A549 treated with dexamethasone at 1 μM for 4 hours (cell line): ENCODE measurements at places on chromosomes 3 and 15. TPM values are rescaled to one million over a fixed set of nuclear protein-coding genes. Genes with fewer than 3 reads are reported as not detected.

The LMCD1 gene
- total RNA-seq = 55.9 to 82.1 TPM (median 63.8 TPM) in 5 replicates

The TERC gene
- 0.25 TPM in 1 of 5 replicates, not detected in the others for total RNA-seq

The MAGEF1 gene
- 25.7 to 29.2 TPM (median 28.0 TPM) in 5 replicates for total RNA-seq

The GRK7 gene
- total RNA-seq = not detected in 5 replicates

The MNS1 gene
- total RNA-seq = 2.4 to 3.9 TPM (median 3.3 TPM) in 5 replicates

The APPL1 gene
- 12.7 to 23.6 TPM (median 20.8 TPM) in 5 replicates for total RNA-seq

The GOLGA8K gene
- 0.34 to 1.2 TPM (median 0.62 TPM) in 5 replicates for total RNA-seq

The SYNM gene
- 26.7 to 37.6 TPM (median 36.1 TPM) in 5 replicates for total RNA-seq

The MAPKAPK3 gene
- 24.9 to 31.4 TPM (median 28.6 TPM) in 5 replicates for total RNA-seq

The CLDN11 gene
- total RNA-seq = 0.09 to 0.27 TPM (median 0.17 TPM) in 5 replicates

The CDAN1 gene
- 3.9 to 6.9 TPM (median 6.4 TPM) in 5 replicates for total RNA-seq

The RTP1 gene
- total RNA-seq = not detected in 5 replicates

The DPPA4 gene
- total RNA-seq = not detected in 5 replicates

The MYO5C gene
- 4.4 to 7.6 TPM (median 7.3 TPM) in 5 replicates for total RNA-seq

The FSIP1 gene
- 0.58 to 1.2 TPM (median 0.95 TPM) in 5 replicates for total RNA-seq

The ACP3 gene
- 0.02 to 0.06 TPM (median 0.06 TPM) in 3 of 5 replicates, not detected in the others for total RNA-seq

The MYRIP gene
- 0.02 TPM in 2 of 5 replicates, not detected in the others for total RNA-seq

The SNX33 gene
- 12.2 to 17.0 TPM (median 15.4 TPM) in 5 replicates for total RNA-seq

The MAN2A2 gene
- total RNA-seq = 17.5 to 33.1 TPM (median 26.2 TPM) in 5 replicates

The GNAI2 gene
- 34.0 to 49.8 TPM (median 46.8 TPM) in 5 replicates for total RNA-seq

The HIGD2B gene
- 0.10 TPM in 1 of 5 replicates, not detected in the others for total RNA-seq

The PLOD2 gene
- total RNA-seq = 84.0 to 118 TPM (median 99.0 TPM) in 5 replicates

The PLSCR2 gene
- total RNA-seq = 0.11 to 0.19 TPM in 2 of 5 replicates, not detected in the others

The GOLGA6B gene
- 0.05 TPM in 1 of 5 replicates, not detected in the others for total RNA-seq

The SPTSSB gene
- total RNA-seq = 0.04 to 0.06 TPM in 2 of 5 replicates, not detected in the others
